Muscle of leg (tissue), 16 donors: ENCODE measurements at places on chromosomes 2 and 18. TPM values are rescaled to one million over a fixed set of nuclear protein-coding genes. Genes with fewer than 3 reads are reported as not detected.
A peak's percentile ranks its signal among the peaks of the same experiment; 100 is the strongest.

The TCF23 gene
- total RNA-seq: 0.35 TPM

The THUMPD2 gene
- total RNA-seq: 18.2 TPM

The XDH gene
- under 0.01 TPM for total RNA-seq

The LBX2 gene
- 0.66 TPM for total RNA-seq

- H3K27me3 ChIP-seq: no peaks in the 10 kb centered on the region
- H3K36me3 ChIP-seq: peaks cover 3% of the 10 kb centered on the region
These were observed 45.7 kb upstream of the STK17B start for GRCh38 chr2:196217116-196217515.

DNA sequence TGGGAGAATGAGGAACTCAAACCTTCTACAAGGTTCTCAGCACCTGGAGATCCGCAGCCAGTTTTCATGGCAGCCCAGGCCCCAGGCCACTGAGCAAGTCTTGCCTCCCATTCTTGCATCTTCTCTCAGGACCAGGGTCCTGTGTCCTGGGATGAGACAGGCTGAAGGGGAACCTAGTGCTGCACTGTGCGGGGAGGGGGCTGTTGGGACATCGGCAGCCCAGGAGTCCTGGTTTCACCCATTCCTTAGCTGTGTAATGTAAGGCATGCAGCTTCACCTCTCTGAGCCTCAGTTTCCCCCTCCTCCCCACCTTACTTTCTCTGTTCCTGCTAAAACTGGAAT, 43.9 kb downstream of the TNS1 start:
- no peaks in the 10 kb centered on the region for H3K27me3 ChIP-seq
- H3K4me1 ChIP-seq: peaks cover 59% of the 10 kb centered on the region
- H3K36me3 ChIP-seq: peaks cover 4% of the 10 kb centered on the region
- no peak overlapping the region for H3K27ac ChIP-seq
- DNase-seq: no peak
- H3K4me3 ChIP-seq: no peak overlapping the region

- peaks cover 11% of the 10 kb centered on the region for H3K27me3 ChIP-seq
- no peak overlapping the region for H3K27ac ChIP-seq
- no peaks in the 10 kb centered on the region for H3K36me3 ChIP-seq
- no peak for DNase-seq
These were observed 259.2 kb downstream of the NDUFA10 start for GRCh38 chr2:239765911-239766310.

- no peak overlapping the region for H3K27ac ChIP-seq
- peak overlapping the region; percentile 30 for H3K4me3 ChIP-seq
- peaks cover 38% of the 10 kb centered on the region for H3K4me1 ChIP-seq
These were observed 3.4 kb upstream of the TET3 start for GRCh38 chr2:73981081-73982001.

GRCh38 chr18:13139885-13140450, 78.6 kb upstream of the LDLRAD4 start:
- H3K27ac ChIP-seq: no peak overlapping the region
- H3K36me3 ChIP-seq: no peaks in the 10 kb centered on the region
- H3K4me1 ChIP-seq: peaks cover 6% of the 10 kb centered on the region
- H3K27me3 ChIP-seq: peaks cover 30% of the 10 kb centered on the region
- no peak overlapping the region for H3K4me3 ChIP-seq
- no peak for DNase-seq

GRCh38 chr2:206845877-206846276, 80.5 kb downstream of the FASTKD2 start:
- DNase-seq: no peak
- H3K27me3 ChIP-seq: no peaks in the 10 kb centered on the region
- H3K4me3 ChIP-seq: no peak overlapping the region
- no peaks in the 10 kb centered on the region for H3K36me3 ChIP-seq
- H3K27ac ChIP-seq: no peak overlapping the region
